Neural cell (in vitro differentiated cells): ENCODE measurements at places on chromosomes 2 and 18. TPM values are rescaled to one million over a fixed set of nuclear protein-coding genes. Genes with fewer than 3 reads are reported as not detected.

KCNE4 gene
- 0.32 TPM in 1 of 2 replicates, not detected in the other for polyA plus RNA-seq

POTEI gene
- polyA plus RNA-seq, result 0.25 and 0.48 TPM in 2 replicates

ACMSD gene
- not detected in 2 replicates for polyA plus RNA-seq

GAL3ST2 gene
- polyA plus RNA-seq, result not detected in 2 replicates

ZSWIM2 gene
- 0.86 TPM in 1 of 2 replicates, not detected in the other for polyA plus RNA-seq

NGEF gene
- polyA plus RNA-seq, result 5.2 and 5.7 TPM in 2 replicates

TBC1D8 gene
- polyA plus RNA-seq, result 3.6 and 5.3 TPM in 2 replicates

WNT6 gene
- polyA plus RNA-seq, result not detected in 2 replicates

SLC8A1 gene
- polyA plus RNA-seq, result 17.3 and 18.7 TPM in 2 replicates

CXCR1 gene
- polyA plus RNA-seq, result not detected in 2 replicates

TUBB8B gene
- polyA plus RNA-seq, result not detected in 2 replicates

CYP27C1 gene
- 0.84 and 2.3 TPM in 2 replicates for polyA plus RNA-seq

EMILIN2 gene
- 0.12 TPM in 1 of 2 replicates, not detected in the other for polyA plus RNA-seq

GALNT5 gene
- polyA plus RNA-seq, result not detected in 2 replicates

PLGLB2 gene
- polyA plus RNA-seq, result 5.4 and 10.5 TPM in 2 replicates

INHBB gene
- polyA plus RNA-seq, result 0.10 TPM in 1 of 2 replicates, not detected in the other

RNF144A gene
- polyA plus RNA-seq, result 26.9 and 27.8 TPM in 2 replicates

ATP8B1 gene
- polyA plus RNA-seq, result not detected in 2 replicates
